Right lobe of liver (tissue), 6 donors: ENCODE measurements at places on chromosomes 7 and 10.
A peak's percentile ranks its signal among the peaks of the same experiment; 100 is the strongest.

DNA sequence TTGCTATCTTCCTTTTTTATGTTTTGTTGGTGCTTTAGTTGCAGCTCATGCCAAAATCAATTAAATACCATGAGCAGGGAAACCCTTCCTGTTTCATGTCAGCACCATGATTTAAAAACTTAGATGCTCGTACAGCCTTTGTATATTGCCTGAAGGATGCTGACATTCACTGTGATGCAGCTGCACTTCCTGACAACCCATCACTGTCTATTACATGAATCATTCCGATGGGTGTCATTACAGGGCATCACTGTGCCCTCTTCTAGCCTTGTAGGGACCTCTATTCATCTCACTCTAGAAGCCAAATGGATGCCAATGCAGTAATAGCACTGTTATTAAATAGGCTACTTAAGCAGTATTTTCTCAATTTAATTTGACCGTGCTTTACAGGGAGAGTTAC, 18.3 kb upstream of the ITGB1 start:
- H3K27me3 ChIP-seq, result no peaks in the 10 kb centered on the region
- DNase-seq, result no peak
- no peak overlapping the region for H3K4me3 ChIP-seq
- H3K36me3 ChIP-seq, result no peaks in the 10 kb centered on the region
- H3K27ac ChIP-seq, result no peak overlapping the region

DNA sequence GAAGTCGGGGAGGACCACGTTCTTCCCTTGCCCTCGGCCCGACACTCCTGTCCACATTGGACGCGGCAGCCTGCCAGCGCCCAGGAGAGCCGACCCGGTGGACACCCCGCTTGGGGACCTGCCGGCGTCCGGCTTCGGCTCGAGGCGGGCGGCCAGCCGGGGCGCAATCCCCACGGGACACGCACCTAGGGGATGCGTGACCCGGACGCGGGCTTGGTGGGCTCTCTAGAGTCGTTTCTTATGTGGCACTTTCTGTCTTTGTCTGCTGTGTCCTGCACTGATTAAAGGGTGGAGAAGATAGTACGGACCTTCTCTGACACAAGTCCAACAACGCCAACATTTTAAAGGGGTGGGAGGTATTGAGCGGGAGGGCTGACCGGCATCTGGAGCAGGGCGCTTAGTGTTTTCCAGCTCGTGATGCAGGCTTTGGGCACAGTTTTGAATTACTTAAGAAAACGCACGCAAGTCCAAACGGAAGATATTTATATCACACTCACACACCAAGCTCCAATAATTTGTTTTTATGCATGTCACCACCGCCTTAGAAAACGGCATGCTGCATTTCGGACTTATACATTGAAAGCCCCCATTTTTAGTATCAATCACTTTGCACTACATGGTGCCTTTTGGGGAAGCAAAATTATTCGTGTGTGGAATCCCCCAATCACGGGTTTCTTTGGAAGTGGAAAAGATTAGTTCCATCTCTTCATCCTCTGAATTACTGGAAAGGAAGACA, 3.9 kb upstream of the SPAG6 start:
- peak overlapping the region; percentile 75 for H3K4me3 ChIP-seq
- H3K36me3 ChIP-seq, result no peaks in the 10 kb centered on the region
- no peaks in the 10 kb centered on the region for H3K4me1 ChIP-seq
- peak overlapping the region; percentile 95 for H3K27ac ChIP-seq
- DNase-seq, result no peak
- H3K27me3 ChIP-seq, result peaks cover 66% of the 10 kb centered on the region

DNA sequence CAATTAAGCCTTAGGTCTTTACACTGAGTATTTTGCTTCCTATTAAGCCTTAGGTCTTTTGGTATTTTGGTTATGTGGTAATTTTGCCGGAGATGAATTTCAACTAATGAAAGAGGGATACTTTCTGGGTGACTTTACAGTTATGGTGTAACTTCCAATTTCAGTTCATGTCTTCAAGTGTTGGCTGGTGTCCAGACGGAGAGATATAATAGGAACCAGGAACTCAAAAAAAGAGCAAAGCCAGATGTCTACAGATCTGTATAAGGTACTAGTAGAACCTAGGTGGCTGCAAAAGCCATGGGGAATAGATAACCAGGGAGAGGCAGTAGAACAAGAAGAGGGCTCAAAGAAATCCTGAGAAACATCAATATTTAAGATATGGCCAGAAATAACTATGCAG, 12.3 kb downstream of the ERCC6 start:
- DNase-seq, result no peak
- H3K4me3 ChIP-seq, result no peak overlapping the region
- H3K27ac ChIP-seq, result no peak overlapping the region
- H3K4me1 ChIP-seq, result no peaks in the 10 kb centered on the region
- no peaks in the 10 kb centered on the region for H3K27me3 ChIP-seq

DNA sequence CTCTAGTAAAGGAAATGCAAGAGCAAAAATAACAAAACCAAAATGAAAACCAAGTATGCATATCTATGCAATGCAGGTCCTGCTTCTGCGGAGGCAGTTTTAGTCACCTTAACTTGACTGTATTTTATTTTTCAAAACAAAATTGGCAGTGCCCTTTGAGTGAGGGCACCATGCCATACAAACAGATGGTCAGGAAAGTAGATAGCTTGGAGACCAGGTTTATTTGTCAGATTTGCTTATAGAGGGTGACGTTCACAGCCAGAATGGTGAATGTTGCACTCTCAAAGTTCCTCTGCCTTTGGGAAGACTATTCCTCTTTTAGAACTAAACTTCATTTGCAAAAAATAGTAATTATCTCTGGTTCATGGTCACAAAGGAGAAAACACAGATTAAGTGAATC, 801.9 kb downstream of the ANKRD7 start:
- H3K27me3 ChIP-seq, result no peaks in the 10 kb centered on the region
- H3K4me3 ChIP-seq, result no peak overlapping the region
- no peak for DNase-seq
- no peak overlapping the region for H3K27ac ChIP-seq
- H3K4me1 ChIP-seq, result no peaks in the 10 kb centered on the region
- no peaks in the 10 kb centered on the region for H3K36me3 ChIP-seq

- no peak overlapping the region for H3K4me3 ChIP-seq
- H3K27ac ChIP-seq, result no peak overlapping the region
- H3K4me1 ChIP-seq, result no peaks in the 10 kb centered on the region
- no peaks in the 10 kb centered on the region for H3K36me3 ChIP-seq
- DNase-seq, result no peak
Measured at GRCh38 chr10:63619426-63619825, 98.2 kb downstream of the REEP3 start.
